C1 segment of cervical spinal cord (tissue), 14 donors: ENCODE measurements at places on chromosomes 2 and 18.
A peak's percentile ranks its signal among the peaks of the same experiment; 100 is the strongest.

GRCh38 chr18:55439056-55439455 lies 148.9 kb downstream of the TCF4 start:
- DNase-seq, result no peak

DNA sequence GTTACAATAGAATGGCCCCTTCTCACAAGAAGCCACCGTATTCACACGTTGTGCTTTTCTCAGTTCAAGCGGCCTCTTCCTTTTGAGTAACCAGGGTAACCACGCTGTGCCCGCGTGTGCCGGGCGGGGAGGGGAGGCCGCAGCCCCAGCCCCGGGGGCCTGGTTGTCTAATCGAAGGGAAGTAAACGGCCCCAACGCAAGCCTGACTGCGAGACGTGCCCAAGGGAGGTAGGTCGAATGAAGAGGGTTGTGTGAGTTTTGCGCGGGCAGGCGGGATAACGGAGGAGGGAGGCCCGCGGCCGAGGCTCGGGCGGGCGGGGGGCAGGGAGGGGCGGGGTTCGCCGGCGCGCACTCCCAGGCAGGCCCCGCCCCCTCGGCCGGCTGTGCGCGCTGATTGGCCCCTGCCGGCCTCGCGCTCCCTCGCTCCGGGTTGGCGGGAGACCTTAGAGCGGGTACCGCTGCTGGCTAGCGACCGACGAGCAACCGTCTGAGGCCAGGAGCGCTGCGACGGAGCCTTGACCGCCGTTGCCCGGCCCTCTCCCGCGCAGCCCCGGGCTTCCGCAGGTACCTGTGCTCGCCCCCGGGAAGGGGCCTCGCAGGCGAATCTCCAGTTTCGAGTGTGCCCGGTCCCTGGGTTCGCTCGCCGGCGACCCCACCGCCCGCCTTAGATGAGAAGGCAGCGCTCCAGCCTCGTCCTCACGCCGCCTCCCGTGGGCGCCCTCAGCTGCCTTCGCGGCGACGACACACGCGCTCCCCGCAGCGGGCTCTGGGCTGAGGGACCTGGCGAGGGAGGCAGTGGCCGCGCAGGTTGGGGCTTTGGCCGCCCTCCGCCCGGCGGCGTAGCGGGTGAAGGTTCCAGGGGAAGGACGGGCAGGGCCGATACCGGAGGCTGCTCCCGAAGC lies at the start of gene SPDYA:
TSS of gene SPDYA (plus strand) at position 451 of the 902 bp plus-strand sequence. CDS start 5,181 bp downstream, outside the sequence.
- peak; percentile 51 for DNase-seq

- DNase-seq, result no peak
These were observed 103.8 kb downstream of the ASAP2 start for GRCh38 chr2:9310377-9310776.

GRCh38 chr2:23506531-23507266 lies 121.7 kb downstream of the KLHL29 start:
- no peak for DNase-seq

GRCh38 chr2:41381701-41382100 lies 666.1 kb upstream of the PKDCC start:
- no peak for DNase-seq

- DNase-seq, result no peak
These were observed 10.8 kb downstream of the MLPH start for GRCh38 chr2:237497838-237498186.

GRCh38 chr2:65158557-65158956 lies 28.7 kb upstream of the RAB1A start:
- no peak for DNase-seq

GRCh38 chr18:31998880-31999412 lies 19.7 kb upstream of the RNF125 start:
- no peak for DNase-seq

DNA sequence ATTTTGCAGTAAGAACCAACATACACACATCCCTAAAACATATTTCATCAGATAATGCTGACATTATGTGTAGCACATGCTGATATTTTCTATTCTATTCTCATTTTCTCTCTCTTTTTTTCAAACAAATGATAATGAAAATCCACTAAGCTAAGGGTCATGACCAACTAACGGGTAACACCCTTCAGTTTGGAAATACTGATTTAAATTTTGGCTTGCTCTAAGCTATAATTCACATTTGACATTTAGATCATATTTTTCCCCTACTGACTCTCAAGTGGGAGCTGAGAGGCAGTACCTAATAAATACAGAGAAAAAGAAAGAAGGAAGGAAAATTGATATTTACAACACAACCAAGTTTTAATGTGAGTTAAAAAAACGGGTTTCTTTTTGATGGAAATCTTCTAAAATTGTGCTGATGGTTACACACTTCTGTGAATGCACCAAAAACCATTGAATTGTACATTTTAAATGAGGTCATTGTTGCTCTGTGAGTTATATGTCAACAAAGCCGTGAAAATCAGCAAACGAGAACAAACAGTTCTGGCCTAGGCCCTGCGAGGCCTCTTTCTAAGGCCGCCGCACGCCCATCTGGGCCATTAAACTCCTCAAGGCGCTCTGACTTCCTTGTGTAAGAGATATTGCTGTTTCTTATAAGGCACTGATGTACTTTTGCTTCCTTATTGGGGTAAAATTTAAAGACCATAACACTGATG lies 124.2 kb downstream of the GALR1 start:
- DNase-seq, result no peak

GRCh38 chr18:79524181-79525078 lies 128.7 kb downstream of the NFATC1 start:
- no peak for DNase-seq

GRCh38 chr2:7437716-7438632 lies 520.8 kb downstream of the RNF144A start:
- DNase-seq, result no peak

GRCh38 chr2:218015586-218016521 lies 13.1 kb upstream of the TNS1 start:
- DNase-seq, result no peak

DNA sequence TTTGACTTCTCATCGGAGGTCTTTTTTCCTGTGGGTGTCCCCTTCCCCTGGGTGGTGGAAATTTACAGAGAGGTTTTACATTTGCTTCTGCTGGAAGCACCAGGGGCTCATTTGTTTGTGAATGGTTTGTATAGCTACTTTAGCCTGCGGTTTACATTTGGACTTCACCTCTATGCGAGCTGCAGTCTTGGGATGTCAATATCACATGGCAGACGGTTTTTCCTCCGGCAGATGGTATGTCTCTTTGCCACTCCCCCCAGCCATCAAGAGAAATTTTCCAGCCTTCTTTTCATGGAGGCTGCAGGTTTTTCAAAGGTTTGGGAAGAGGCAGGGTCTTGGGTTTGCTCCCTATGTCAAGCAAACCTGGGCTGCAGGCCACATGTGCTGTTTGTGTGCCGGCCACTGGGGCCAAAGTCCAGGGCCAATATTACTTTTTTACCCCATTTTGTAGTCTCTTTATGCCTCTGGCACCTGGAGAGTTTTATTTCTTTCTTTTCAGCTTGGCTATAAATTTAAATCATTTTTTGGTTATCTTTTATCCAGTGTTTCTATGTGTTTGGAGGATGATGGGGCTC lies 23.9 kb upstream of the BOD1L2 start:
- no peak for DNase-seq

GRCh38 chr2:175010848-175011254 lies 5.7 kb upstream of the CHN1 start:
- no peak for DNase-seq

DNA sequence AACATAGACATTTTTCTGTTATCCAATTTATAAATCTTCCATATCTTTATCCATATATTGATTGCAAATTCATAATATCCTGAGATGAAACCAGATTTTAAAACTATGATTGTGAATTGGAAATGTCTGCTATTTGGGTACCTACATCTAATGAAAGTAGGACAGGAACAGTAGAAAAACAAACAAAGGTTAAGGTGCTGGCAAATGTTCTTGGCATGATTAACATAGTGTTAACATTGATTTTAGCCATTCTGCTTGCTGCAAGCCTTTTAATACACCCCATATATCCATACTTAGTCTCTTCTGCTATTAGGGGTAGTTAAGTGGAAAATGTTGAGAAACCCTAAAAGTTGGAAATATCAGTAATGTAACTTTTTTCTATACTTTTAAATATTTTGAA lies 152.0 kb downstream of the KCNJ3 start:
- no peak for DNase-seq

DNA sequence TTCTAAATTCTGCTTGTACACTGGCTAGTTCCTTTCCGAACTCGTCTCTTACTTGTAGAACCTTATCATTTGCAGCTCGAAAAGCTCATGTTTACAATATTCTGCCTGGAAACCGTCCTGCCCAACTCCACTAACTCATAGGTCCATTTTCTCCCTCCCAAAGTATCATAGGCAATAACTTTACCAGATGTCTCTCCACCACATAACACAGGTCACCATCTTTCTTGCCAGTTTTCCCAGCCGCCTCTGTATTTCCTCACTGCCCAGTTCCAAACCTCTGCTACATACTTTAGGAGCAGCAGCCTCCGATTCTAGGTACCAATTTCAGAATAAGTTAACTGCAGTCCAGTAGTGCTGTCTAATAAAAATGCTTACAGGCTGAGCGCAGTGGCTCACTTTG lies 259.5 kb downstream of the GLI2 start:
- no peak for DNase-seq
